ENCODE measurements at places on chromosomes 11 and 22.

GRCh38 chr11:34344768-34345539, 12.9 kb downstream of the ABTB2 start:
- DNase-seq = peak; percentile 69

DNA sequence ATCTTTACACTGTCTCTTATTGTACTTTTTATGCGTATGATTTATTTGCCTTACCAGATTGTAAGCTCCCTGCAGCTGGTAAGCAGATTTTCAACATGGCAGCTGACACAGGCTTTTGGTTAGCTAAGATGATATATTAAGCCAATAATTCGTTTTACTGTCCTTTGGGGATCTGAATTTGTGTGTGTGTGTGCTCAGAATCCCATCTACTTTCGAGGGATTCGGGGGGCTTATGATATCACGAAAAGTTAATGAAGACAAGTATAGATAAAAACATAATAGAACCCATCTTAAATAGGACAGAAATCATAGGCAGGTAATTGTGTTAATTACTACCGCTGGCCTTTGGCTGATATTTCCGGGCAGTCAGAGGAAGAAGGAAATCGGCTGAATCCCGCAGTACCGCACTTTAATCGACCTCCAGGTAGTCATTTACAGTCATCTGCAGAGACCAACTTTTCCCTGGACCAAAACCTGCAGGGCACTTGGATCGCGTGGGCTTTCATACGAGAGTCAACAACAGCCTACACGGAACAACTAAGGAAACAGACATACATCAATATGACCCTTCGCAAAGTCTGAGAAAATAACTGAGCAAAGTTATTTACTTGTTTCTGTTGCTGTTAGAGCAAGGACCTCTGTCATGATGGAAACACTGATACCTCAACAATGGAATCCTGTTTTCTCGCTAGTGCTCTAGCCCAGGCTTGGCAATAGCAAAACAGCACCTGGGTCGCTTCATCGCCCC, 802 bp downstream of the KBTBD3 start:
- no peak for DNase-seq

DNA sequence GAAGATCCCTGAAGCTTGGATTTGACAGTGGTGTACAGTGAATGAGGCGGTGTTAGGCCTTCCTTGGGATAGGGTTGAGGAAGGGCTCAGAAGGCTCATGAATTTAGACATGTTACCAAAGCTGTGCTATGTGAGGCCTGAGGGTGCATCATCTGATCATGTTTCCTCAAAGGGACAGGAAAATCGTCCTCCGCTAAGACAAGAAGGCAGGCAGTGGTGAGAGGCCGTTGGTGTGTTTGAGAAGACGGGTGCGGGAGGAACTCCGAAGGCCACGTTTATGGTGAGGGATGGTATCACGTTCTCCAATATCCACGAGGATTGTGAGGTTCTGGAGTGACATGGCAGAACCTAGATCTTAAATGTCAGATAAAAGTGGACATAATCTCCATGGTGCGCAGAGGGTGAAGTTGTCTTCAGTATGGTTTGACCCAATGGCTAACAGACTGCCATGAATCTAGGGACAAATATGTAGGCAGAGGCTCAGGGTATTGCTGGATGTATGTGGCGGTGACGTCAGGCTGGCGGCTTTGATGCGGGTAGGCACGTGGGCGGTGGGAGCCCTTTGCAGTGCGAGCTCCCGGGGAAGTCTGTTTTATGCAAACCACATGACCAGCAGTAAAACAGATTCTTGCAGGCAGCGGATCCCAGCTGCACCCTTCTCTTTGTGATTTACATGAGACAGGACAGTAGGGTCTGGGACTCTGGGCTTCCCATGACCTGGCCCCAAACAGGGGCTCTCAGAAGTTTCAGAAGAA, 242.3 kb upstream of the B3GAT1 start:
- DNase-seq = no peak

DNA sequence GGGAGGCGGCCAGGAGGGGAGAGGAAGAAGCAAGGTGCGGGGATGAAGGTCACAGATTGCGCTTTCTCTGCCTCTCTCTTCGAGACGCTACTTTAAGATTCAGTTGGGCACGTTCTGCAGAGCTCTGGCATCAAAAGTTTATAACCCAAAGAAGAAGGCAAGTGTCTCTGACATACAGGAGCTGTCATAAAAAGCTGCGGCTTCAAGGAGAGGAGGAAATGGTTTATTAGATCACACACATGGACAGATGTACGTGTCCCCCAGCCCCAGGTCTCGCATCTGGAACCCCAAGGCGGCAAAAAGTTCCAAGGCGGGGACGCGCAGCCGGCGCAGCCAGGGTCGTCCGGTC, 589.0 kb downstream of the OPCML start:
- DNase-seq = no peak

GRCh38 chr11:13486926-13487660, 8.7 kb downstream of the PTH start:
- peak; percentile 72 for DNase-seq

DNA sequence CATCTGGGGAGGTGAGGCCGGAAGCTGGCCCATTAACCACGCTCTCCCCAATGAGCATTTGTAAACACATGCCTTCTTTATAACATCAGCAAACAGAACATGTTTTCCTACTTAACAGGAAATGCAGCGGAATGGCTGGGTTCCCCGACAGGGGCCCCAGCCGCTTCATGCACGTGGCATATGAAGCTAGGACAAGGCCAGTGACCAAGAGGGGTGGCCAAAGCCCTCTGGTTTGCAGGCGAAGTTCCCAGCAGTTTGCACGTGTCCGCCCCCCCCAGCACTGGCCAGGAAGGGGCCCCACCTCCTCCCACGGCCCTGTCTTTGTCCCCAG, 38.7 kb upstream of the LINC01488 start:
- no peak for DNase-seq

- no peak for DNase-seq
These were observed 43.9 kb upstream of the ANGPTL5 start for GRCh38 chr11:101960231-101960630.

GRCh38 chr11:129427816-129428406, 52.3 kb downstream of the BARX2 start:
- DNase-seq = no peak

DNA sequence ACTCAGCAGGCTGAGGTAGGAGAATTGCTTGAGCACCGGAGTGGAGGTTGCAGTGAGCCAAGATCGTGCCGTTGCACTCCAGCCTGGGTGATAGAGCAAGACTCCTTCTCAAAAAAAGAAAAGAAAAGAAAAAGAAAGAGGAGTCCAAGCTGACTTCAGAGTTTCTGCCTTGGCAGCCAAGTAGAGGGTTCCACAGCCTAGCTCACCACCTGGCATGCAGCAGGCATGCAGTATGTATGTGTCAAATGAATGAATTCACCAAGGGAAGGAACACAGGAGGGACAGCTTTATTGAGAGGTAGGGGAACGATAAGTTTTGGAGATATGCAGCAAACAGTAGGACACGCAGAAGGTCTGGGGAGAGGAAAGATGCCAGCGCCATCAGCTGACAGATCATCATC, 230.4 kb downstream of the BUD13 start:
- DNase-seq = no peak

- DNase-seq = no peak
These were observed 30.4 kb upstream of the CKAP5 start for GRCh38 chr11:46876471-46876870.

DNA sequence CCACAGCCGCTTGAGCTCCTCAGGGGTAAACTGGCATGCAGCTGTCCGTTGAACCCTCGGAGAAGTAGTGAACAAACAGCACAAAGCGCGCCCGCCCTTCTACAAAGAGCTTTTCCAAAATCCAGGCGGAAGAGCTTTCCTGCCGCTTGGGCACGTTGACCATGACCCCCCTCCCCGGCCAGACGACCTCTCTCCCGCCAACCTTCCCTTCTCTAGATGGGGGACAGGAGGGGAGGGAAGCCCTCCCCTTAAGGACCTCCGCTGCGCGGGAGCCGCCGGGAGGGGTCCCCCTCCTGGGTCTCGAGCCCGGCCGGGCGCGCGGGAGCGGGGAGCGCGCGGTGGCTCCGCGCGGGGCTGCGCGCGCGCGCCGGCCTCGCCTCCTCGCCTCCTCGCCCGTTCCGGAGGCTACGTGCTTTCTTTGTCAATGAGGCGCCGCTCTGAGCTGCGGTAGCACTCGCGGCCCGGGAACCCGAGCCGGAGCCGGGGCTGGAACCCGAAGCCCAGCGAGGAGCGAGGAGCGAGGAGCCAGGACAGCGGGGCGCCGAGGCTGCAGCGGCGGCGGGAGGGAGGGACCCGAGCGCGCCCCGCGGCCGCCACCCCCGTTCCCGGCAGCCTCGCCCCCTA, 118.6 kb downstream of the HIPK3 start:
- no peak for DNase-seq

DNA sequence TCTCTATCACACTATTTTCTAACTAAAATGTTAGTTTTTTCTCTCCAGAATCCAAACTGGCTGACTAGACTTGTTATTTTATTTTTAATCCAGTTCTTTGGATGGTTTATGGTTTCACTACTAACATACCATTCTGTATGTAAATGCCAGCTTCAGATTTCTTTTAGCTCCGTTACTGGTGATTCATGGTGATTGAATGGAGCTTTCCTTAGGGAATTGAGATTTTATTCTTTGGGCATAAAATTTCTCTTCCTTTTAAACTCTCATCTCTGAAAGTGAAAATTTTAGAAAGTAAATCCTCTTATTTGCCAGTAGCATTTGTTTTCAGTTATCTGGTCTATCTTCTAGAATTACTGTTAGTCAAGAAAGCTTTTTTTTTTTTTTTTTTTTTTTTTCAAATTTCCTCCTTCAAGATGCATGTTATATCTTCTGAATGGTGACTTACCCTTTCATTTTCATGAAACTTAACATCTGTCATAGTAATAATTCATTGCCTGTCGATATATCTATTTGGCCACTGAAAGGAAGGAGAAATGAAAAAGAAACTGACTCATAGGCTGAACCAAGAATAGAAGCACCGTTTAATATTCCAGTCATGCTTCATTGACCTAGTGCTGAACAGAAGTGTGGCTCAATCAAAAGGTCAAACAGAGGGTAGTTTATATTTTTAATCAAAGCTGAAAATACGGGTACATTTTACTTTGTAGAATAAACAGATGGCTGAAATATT, 6.4 kb downstream of the ENDOD1 start:
- no peak for DNase-seq

GRCh38 chr11:77141034-77141433, 13.0 kb downstream of the MYO7A start:
- no peak for DNase-seq

DNA sequence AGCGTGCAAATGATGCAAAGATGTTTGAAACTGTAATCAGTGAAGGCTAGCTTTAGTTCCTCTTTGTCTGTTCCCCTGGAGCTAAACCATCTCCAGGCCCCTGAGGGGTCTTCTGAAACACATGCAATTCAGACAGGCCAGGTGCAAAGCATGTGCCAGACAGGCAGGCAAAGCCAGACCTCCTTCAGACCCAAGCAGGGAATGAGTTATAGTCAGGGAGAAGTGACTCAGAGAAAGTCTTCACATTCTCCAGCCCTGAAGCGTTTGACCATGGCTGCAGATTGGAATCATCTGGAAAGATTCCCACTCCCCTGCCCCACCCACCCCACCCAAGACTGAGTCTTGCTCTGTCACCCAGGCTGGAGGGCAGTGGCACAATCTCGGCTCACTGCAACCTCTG, 187.0 kb upstream of the ISX start:
- no peak for DNase-seq

DNA sequence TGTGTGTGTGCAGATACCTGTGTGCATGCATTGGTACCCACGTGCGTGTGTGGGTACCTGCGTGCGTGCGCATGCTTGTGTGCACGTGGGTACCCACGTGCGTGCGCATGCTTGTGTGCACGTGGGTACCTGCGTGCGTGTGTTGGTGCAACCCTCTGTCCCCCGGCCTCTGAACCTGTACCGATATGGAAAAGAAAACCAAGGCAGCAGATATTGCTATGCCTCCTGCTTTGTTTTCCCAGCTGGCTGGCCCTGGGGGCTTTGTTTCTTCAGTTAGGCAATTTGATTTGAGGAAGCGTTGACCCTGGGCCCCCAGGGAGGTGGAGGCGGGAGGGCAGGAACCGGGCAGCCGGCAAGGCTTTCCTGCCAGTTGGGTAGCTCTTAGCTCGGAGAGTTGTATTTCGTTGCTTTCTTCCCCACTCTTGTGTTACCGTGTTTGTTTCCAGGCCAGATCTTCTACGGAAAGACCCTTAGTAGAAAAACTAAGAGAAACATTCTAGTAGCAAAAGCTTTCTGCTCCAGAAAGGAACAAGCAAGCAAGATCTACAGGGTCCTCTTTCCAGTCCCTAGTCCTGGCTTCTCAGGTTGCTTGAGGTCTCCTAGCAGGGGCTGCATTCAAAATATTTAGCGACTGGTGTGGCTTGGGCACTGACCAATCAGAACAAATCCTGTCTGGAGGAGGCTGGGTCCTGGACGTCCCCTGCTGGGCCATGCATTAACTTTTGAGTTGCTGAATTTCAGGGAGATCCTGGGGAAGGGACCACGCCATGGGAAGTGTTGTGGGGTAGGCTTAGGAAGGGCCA, 26.3 kb upstream of the SORL1-AS1 start:
- no peak for DNase-seq

- no peak for DNase-seq
These were observed 3.6 kb downstream of the PKNOX2 start for GRCh38 chr11:125167954-125168835.

GRCh38 chr11:78195917-78196560, 7.3 kb downstream of the USP35 start:
- DNase-seq = peak; percentile 43

DNA sequence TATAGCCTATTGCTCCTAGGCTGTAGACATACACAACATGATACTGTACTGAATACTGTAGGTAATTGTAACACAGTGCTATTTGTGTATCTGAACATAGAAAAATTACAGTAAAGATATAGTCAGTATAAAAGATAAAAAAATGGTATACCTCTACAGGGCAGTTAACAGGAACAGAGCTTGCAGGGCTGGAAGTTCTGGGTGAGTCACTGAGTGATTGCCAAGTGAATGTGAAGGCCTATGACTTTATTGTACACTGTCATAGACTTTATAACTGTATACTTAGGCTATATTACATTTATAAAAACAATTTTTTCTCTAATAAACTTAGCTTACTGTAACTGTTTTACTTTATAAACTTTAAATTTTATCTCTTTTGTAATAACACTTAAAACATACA, 332.4 kb upstream of the ARHGAP42 start:
- no peak for DNase-seq

GRCh38 chr11:15927864-15928217, 428.5 kb downstream of the SOX6 start:
- DNase-seq = no peak

GRCh38 chr11:85076535-85077330, 550.4 kb downstream of the DLG2 start:
- DNase-seq = no peak

DNA sequence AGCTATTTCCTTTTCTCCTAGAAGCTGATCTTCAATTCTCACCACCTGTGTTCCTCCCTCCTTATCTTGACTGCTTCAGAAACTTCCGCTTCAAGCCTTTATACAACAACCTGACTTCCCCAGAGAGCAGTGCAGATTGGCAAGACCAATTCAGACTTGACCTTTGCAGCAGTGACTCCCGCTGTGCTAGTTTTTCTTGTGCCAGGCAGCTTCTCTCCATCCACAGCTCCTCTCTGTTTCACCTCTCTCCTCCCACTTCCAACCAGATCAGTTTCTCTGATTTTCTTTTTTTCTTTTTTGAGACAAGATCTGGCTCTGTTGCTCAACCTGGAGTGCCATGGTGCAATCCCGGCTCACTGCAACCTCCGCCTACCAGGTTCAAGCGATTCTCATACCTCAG, 74.3 kb downstream of the GRAMD1B start:
- no peak for DNase-seq

GRCh38 chr22:27975381-27976013, 56.4 kb upstream of the PITPNB start:
- DNase-seq = no peak

- no peak for DNase-seq
These were observed 697 bp upstream of the SCGB1A1 start for GRCh38 chr11:62418136-62418535.

Data from Peyer's patch (tissue), 4 donors.